Activated CD4-positive, alpha-beta T cell treated with anti-CD3 and anti-CD28 coated beads, Interleukin-2, amount 10 ng/mL, durations not matched to agents 7 days and 5 days (primary cell): ENCODE measurements at places on chromosomes 12 and 14. TPM values are rescaled to one million over a fixed set of nuclear protein-coding genes. Genes with fewer than 3 reads are reported as not detected.

INHBC gene
- total RNA-seq, result not detected

DNA sequence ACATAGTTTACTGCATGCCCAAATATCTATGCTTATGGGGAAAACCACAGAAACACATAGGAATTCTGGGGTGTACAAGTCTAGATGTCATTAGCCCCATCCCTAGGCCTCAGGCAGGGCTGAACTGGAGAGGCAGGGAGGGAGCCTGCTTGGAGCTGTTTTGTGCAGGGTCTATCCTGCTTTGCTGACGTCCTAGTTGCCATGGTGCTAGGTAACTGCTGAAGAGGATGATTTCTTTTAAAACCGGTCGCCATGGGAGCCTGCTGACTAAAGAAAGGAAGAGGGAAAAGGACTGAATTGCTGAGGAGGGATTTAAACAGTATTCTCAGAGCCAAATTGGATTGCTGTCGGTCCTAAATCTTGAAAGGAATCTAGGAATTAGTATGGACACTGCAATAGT, 10.7 kb downstream of the GPR19 start:
- no peak for DNase-seq
- H3K27me3 ChIP-seq, result no peaks in the 10 kb centered on the region
- H3K27ac ChIP-seq, result no peak overlapping the region
- no peak overlapping the region for H3K4me3 ChIP-seq
- H3K4me1 ChIP-seq, result peaks cover 16% of the 10 kb centered on the region

DNA sequence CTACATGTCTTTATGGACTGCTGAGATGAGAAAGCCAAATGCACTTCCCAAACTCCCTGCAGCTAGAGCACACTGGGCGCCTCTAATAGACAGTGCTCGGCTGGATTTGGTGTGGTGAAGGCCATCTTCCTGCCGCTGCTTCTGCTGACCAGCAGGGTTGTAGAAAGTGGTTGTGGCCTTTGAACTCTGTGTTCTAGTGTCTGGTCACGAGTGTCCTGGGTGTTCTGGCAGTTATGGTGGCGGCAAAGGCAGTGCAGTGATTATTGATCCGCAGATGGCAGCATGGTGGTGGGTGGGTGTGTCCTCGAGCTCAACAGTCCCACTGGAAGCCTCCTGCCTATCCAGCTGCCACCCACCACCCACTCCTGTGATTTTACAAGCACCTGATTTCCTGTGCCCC, 43.4 kb downstream of the SMIM41 start:
- no peak overlapping the region for H3K4me3 ChIP-seq
- no peaks in the 10 kb centered on the region for H3K36me3 ChIP-seq
- H3K27ac ChIP-seq, result no peak overlapping the region
- peaks cover 24% of the 10 kb centered on the region for H3K27me3 ChIP-seq

GRCh38 chr12:112243255-112244110, 118.1 kb downstream of the TRAFD1 start:
- DNase-seq, result no peak
- peaks cover 14% of the 10 kb centered on the region for H3K36me3 ChIP-seq
- H3K27ac ChIP-seq, result no peak overlapping the region
- no peaks in the 10 kb centered on the region for H3K4me1 ChIP-seq
- no peak overlapping the region for H3K4me3 ChIP-seq

MYRFL gene
- not detected for total RNA-seq

SMIM41 gene
- not detected for total RNA-seq

DNA sequence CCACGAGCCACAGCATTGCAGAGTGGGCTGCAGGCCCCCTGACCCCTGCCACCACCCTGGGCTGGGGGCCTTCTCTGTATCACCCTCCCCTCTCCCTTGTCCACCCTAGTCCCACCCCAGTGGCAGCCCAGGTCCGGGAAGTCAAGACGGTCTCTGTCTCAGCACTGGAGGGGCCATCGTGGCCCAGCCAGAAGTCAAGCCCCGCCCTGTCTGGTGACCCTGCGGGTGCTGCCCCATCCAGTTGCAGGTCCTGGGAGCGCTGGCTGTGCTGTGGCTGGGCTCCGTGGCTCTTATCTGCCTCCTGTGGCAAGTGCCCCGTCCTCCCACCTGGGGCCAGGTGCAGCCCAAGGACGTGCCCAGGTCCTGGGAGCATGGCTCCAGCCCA, 2.7 kb downstream of the PLD4 start:
- no peaks in the 10 kb centered on the region for H3K4me1 ChIP-seq
- no peaks in the 10 kb centered on the region for H3K36me3 ChIP-seq
- H3K27ac ChIP-seq, result no peak overlapping the region
- H3K4me3 ChIP-seq, result no peak overlapping the region
- DNase-seq, result no peak
